Fibroblast of skin of abdomen (primary cell): ENCODE measurements at places on chromosomes 5 and 9.

- peak; percentile 91 for DNase-seq
These were observed 260.3 kb upstream of the KLF4 start for GRCh38 chr9:107749787-107750444.

- DNase-seq: no peak
These were observed 448 bp downstream of the RELL2 start for GRCh38 chr5:141637123-141637766.

- DNase-seq: peak; percentile 11
These were observed 808 bp downstream of the SPOCK1 start for GRCh38 chr5:137498301-137498735.

DNA sequence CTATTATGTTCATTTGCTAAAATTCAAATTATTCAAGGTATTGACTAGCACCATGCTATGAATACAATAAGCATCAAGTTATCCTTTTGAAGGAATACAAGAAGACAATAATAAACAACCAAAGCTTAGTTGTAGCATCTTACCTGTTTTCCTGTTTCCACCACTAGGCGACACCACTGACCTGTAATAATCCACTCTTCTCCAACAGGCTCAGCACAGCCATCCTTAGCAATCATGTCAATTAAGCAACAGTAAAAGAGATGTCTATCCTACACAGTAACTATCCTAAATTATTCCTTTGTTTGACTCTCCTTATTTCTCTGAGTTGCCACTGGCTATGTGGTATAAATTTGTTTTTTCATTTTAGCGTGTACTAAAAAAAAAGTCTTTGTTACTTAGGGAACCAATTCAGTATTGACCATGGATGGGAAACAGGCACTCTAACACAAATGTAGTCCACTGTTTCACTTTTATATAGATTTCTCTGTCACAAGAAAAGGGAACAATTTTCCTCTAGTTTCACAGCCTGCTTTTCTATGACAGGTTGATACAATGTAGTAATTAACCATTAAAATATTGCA is 46.2 kb downstream of the PCA3 start:
- peak; percentile 59 for DNase-seq

DNA sequence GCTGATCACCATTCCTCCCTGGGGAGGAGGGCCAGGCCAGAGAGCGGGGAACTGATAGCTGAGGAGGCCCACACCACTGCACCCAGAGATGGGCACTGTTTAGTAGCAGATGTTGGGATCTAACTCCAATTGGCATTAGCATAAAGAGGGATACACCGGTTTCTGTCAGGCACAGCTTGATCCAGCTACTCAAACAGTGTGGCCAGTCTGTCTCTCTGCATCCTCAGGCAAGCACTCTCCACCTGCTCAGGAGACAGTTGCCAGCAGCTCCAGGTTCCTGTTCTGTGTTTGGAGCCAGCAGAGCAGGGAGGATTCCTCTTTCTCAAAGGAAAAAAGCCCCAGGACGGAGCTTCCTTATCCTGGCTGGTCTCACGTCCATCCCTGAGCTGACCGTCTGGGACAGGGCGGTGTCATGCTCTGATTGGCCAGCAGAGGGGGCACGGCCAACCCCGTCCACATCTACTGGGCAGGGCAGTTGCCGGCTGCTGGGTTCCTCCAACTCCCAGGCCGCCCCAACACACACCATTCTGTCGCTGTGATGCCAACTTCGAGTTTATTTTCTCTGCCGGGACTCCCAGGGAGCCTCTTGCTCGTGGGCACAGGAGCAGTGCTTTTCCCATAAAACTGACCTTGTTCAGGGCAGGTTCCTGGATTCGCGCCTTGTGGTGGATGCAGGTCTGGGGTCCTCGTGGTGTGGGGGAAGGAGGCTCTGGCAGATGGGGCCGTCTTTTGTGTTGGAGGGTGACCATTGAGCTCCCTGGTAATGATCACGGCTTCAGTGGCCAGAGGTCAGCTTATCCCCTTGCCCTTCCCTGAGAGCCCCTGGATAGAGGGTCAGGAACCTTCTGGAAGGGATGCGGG is 47.9 kb downstream of the COL5A1 start:
- no peak for DNase-seq

DNA sequence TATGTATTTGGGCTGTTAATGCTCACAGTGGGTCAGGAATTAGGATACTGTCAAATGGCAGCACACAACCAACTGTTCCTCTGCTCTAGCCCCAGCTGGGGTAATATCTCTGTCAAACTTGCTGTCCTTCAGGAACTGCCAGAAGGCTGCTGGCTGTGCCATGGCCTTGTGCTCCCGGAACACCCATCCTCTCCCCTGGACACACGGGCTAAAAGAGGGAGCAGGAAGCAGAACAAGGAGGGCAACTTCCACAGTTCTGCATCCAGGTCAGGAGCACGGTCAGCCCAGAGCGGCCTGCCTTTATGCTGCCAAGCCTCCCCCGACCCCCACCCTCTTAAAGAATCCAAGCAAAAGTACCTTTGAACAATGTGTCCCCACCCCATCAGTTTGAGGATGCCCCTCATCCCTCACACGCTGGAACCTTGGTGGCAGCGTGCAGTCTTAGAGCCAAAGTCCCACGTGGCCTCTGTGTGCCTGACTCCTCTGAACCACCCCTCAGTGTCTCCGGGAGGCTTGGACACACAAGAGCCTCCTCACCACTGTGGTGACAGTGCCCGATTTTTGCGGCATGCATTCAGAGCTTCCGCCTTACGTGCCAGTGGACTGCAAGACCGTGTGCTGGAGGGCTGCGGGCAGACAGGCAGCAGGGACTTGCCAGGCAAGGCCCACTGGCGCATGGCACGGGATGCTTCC is 60.8 kb downstream of the PSMB7 start:
- no peak for DNase-seq

GRCh38 chr5:43121913-43122484 is 1.3 kb downstream of the ZNF131 start:
- DNase-seq: peak; percentile 29

- peak; percentile 5 for DNase-seq
These were observed 19.6 kb downstream of the TCERG1 start for GRCh38 chr5:146466521-146467349.

DNA sequence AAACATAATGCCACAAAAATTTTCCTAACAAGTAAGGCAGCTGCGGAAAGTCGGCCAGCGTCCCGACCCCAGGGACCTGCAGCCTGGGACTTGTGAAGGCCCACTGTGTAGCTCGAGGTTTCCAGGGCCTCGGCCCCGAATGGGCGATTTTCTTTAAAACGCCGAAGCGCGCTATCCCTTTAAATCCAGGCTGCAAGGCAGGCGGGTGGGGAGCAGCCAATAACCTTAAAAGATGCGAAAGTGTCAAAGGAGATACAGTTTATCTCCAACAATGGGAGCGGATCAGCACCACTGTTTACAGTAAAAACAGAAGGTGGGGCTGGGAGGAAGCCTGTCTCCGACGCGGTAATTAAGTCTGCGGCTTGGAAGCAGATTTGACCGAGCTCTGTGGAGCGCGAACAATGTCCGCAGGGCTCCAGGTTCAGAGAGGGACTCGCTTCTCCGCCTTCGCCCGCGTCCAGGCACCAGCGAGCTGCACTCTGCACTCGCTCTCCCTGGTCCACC is 1.7 kb upstream of the ZSWIM6 start:
- peak; percentile 54 for DNase-seq

DNA sequence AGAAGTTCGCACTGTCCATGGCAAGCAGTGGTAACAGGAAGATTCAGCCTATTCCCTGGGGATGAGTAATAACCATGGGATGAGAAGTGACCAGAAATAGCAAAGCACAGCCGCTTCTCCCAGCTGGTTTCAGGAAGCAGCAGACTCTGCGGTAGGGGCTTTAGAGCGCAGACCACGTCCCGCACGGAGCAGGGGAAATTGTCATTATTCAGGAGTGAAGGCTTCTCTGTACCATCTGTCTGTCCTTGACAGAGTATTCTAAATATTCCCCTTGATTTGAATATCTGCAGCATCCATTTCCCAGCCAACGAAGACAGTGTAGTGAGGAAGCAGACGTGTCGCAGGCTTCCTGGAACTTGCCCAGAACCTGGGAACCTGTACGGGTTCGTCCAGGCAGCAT is 159.6 kb downstream of the NXNL2 start:
- DNase-seq: peak; percentile 62

DNA sequence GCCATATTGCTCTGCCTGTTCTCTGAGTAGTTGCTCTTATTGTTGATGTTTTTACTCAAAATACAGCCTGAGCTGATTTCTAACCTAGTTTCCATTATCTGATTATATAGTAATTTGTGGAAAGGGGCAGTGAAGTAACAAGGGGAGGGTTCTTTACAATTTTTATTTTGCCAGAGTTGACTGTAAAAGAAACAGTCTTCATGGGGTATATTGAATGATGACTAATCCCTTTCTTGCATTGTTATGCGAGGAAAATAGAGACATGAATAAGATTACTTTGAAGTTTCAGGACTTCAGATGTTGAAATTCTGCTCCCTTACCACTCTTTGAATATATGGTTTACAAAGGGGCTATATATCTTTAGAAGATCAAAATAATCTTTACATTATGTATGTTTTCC is 9.1 kb upstream of the LRRC70 start:
- DNase-seq: no peak

GRCh38 chr5:163867324-163867723 is 361.9 kb downstream of the MAT2B start:
- DNase-seq: peak; percentile 56

- no peak for DNase-seq
These were observed 4.2 kb upstream of the UNC5A start for GRCh38 chr5:176806137-176806536.

DNA sequence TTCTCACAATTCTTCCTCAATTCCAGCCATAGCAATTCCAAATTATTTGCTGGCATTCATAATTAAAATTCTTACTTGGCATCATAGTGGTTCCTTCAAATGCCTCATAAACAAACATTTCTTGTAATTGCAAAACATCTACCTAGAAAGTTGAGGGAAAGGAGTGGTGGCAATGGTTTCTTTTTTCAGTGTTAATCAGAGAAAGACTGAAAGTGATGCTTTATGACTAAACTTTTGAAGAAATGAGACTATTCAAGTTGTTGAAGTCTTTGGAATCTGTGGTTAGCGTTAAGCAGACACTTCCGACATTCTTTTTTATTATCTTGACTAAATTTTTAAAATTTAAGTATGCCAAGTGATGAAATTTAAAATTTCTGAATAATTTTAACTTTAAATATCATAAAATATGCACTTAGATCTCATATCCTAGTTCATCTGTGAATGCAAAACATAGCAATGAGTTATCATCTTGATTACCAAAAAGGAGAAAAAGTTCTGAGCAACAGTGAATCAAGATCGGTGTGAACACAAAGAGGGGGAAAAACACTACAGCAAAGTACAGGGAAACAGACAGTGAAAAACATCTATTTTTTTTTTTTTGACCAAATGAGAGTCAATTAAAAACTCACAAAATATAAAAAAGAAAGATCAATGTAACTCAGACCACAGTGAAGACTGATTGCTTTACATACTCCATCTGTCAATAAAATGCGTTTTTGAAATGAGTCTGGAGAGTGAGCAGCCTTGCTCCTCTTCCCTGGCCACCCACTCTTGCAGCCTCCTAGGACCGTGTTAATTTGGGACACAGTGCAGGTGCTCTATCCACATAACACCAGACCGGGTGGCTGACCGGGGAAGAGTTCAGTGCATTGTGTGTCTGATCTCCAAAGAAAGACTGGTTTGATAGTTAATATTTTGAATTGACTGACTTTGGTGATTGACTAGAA is 20.6 kb upstream of the IL7R start:
- no peak for DNase-seq

DNA sequence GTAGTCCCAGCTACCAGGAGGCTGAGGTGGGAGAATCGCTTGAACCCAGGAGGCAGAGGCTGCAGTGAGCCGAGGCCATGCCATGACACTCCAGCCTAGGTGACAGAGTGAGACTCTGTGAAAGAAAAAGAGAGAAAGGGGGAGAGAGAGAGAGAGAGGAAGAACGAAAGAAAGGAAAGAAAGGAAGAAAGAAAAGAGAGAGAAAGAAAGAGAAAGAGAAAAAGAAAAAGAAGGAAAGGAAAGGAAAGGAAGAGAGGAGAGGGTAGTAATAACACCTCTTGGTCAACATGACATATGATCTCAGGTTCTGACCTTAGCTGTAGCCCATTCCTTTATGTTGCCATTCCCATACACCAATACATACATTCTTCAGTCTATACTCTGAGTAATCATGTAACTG is 14.1 kb downstream of the FBXW11 start:
- no peak for DNase-seq

DNA sequence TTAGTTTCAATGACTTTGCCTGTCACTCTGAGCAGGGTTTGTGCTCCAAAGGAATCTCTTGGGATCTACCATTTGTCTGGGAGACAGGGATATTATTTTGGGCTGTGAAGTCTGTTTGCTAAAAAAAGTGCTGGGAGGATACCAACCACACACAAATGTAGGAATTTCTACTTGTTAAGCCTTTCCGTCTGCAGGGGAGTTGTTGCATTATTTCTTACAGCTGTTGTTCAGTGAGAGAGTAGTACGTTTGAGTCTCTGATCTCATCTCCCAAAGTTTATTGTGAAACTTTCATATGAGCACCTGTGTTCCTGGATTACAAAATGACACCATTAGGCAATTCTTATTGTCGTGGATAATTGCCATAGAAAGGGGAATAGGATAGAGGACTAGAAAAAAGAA is 78.3 kb upstream of the SEMA6A start:
- DNase-seq: peak; percentile 36

GRCh38 chr5:132431632-132432031 is 58.9 kb downstream of the IRF1 start:
- DNase-seq: no peak

DNA sequence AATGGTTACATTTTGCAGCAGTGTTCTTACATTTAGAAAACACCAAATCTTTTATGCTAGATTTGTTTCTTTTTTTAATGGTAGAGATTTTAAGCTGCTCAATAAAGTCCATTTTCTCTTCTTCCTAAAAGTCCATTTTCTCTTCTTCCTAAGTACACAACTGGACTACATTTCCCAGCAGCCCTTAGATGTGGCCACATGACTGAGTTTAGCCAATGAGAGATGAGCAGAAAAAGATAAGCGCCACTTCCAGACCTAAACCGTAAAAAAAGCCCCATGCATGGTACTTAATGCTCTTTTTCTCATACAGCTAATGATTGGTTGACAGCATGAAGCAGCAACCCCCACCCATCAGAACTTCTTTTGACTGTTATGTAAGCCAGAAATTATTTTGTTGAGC is 206.7 kb downstream of the FAM114A2 start:
- DNase-seq: no peak

DNA sequence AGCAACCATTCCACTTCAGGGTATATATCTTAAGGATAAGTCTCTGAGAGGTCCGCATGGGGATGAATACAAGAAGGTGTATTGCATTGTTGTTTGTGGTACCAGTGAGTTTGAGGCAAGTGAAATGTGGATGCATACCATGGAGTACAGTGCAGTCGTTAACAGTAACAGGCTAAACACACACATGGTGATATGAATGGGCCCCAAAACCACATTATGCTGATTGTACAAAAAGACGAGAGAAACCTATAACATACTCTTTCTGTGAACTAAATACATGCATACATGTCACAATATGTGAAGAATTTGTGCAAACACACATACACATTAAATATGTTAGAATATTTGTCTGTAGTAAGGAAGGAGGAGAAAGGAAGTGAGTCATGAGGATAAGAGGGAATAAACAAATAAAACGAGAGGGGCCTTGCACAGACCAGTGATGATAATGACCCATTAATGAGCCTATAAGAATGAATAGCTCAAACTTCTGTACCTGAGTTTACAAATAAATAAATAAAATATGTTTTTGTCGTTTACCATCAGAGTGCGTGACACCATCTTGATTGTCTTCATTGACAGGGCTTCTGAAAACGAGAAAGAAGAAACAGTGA is 66.5 kb upstream of the RICTOR start:
- DNase-seq: no peak

GRCh38 chr9:19934301-19934871 is 145.5 kb upstream of the SLC24A2 start:
- peak; percentile 33 for DNase-seq

GRCh38 chr5:180640611-180640860 is 8.9 kb downstream of the FLT4 start:
- DNase-seq: no peak
